Fibroblast of skin of scalp (primary cell): ENCODE measurements at places on chromosomes 1 and 21.

DNA sequence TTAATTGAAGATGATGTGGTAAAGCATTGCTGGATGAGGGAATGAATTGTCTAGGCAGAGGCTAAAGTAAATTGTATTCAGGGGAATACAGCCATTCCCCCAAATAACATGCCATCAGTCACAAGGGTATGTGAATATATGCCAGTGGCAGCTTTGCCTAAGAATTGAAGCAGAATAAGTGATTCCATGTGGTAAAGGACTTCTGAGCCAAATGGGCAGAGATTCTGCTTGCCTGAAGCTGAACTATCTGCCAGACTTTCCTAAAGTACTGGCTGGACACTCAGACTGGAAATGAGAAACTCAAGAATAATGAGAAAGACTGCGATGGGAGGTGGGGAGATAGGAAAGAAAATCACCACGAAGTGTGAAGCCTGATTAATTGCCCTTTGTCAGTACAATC lies 2.4 kb downstream of the LIX1L start:
- no peak for DNase-seq

GRCh38 chr1:154467434-154468102 lies 34.5 kb upstream of the TDRD10 start:
- no peak for DNase-seq

GRCh38 chr1:211920141-211920572 lies 89.6 kb upstream of the LPGAT1 start:
- DNase-seq: peak; percentile 25

DNA sequence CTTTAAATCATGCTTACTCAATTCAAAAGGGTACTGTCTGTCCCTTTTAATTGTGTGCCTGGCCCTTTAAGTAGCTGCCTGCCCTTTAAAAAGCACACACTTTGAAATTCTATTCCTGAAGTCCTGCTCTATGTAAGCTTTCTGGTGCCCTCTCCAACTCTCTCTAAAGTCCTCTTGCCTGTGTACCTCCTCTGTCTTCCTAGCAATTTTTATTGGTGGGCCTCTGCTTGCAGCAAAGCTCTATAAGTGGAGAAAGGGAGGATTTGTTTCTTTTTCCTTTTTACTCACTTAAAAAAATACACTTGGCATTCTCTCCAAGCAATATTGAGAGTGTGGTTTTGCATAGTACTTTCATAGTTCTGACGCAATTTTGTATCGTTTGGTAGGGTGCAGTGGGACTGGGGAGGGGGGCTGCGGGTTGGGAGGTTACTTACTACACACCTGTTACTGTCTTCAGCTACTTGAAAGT lies 135.4 kb downstream of the LMO4 start:
- no peak for DNase-seq

GRCh38 chr1:94418664-94419655 lies 771 bp downstream of the ABCD3 start:
- DNase-seq: peak; percentile 47
